Effector memory CD4-positive, alpha-beta T cell (primary cell): ENCODE measurements at places on chromosomes 7 and 10.

DNA sequence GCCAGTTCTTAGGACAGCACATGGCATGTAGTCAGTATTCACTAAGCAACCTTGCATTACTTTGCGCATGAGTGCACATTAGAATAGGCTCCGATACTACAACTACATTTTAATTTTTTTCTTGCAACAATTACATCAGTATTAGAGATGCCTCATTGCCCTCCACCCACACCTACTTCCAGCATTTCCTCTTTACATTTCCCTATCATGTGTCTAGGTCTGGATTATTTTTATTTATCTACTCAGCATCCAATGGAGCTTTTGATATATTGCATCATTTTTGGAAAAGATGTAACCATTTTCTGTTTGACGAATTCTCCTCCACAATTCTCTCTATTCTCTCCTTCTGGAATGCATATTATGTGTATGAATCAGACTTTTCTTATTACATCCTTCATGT lies 258.2 kb upstream of the GLI3 start:
- no peaks in the 10 kb centered on the region for H3K36me3 ChIP-seq
- no peaks in the 10 kb centered on the region for H3K4me1 ChIP-seq
- peaks cover 4% of the 10 kb centered on the region for H3K27me3 ChIP-seq
- H3K27ac ChIP-seq = no peak overlapping the region
- no peak overlapping the region for H3K4me3 ChIP-seq
- no peak for DNase-seq

GRCh38 chr10:77622889-77623291 lies 14.7 kb downstream of the KCNMA1 start:
- no peak overlapping the region for H3K4me3 ChIP-seq
- no peak overlapping the region for H3K27ac ChIP-seq
- no peaks in the 10 kb centered on the region for H3K4me1 ChIP-seq
- no peaks in the 10 kb centered on the region for H3K36me3 ChIP-seq

- no peak overlapping the region for H3K4me3 ChIP-seq
- DNase-seq = no peak
- H3K36me3 ChIP-seq = peaks cover 12% of the 10 kb centered on the region
- H3K27ac ChIP-seq = no peak overlapping the region
Measured at GRCh38 chr7:127887631-127888030, 143.6 kb downstream of the LRRC4 start.

- H3K27ac ChIP-seq = no peak overlapping the region
- peaks cover 6% of the 10 kb centered on the region for H3K4me1 ChIP-seq
- no peaks in the 10 kb centered on the region for H3K27me3 ChIP-seq
- no peaks in the 10 kb centered on the region for H3K36me3 ChIP-seq
Measured at GRCh38 chr7:98864731-98865453, 4.9 kb downstream of the TMEM130 start.

DNA sequence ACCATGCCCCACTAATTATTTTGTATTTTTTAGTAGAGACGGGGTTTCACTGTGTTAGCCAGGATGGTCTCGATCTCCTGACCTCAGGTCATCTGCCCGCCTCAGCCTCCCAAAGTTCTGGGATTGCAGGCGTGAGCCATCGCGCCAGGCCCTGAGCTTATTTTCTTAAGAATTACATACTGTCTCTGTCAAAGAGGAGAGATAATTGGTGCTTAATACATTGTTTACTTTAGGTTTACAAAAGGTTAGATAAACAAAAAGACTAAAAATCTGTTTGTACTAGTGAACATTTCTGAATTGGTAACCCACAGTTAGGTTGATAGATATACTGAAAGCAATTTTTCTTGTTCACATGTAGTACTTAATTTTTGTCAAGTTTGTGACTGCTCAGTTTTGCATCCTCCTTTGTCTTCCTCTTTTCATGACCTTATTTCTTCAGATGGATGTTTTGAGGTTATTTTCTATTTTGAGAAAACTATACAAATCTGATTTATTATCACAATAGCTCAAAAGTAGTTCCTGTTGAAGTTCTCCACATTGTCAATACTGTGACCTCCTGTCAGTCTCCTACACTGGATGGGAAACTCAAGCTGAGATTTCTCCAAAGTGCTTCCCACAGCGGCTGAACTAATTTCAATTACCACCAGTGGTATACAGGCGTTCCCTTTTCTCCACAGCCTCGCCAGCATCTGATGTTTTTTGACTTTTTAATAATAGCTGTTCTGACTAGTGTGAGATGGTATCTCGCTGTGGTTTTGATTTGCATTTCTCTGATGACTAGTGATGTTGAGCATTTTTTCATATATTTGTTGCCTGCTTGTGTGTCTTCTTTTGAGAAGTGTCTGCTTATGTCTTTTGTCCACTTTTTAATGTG lies 22.5 kb downstream of the HHEX start:
- no peak for DNase-seq
- H3K36me3 ChIP-seq = no peaks in the 10 kb centered on the region
- H3K27me3 ChIP-seq = no peaks in the 10 kb centered on the region
- H3K27ac ChIP-seq = no peak overlapping the region
- H3K4me1 ChIP-seq = no peaks in the 10 kb centered on the region
- H3K4me3 ChIP-seq = no peak overlapping the region

- peaks cover 5% of the 10 kb centered on the region for H3K36me3 ChIP-seq
- DNase-seq = no peak
Measured at GRCh38 chr7:143439866-143440265, 3.4 kb upstream of the TAS2R60 start.

GRCh38 chr10:47322300-47323061 lies at the start of gene GDF2:
GDF2 (plus strand) TSS chr10:47322454; CDS start chr10:47322669, 215 bp downstream.
- H3K36me3 ChIP-seq = no peaks in the 10 kb centered on the region
- no peaks in the 10 kb centered on the region for H3K4me1 ChIP-seq
- H3K27me3 ChIP-seq = no peaks in the 10 kb centered on the region
- no peak for DNase-seq

DNA sequence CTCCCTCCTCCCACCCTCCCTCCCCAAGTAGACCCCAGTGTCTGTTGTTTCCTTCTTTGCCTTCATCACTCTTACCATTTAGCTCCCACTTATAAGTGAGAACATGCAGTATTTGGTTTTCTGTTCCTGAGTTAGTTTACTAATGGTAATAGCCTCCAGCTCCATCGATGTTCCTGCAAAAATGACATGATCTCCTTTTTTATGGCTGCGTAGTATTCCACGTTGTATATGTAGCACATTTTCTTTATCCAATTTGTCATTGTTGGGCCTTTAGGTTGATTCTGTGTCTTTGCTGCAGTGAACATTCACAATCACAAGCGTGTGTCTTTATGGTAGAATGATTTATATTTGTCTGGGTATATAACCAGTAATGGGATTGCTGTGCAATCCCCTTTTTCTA lies 51.8 kb upstream of the ARHGAP12 start:
- H3K27ac ChIP-seq = no peak overlapping the region
- peaks cover 9% of the 10 kb centered on the region for H3K4me1 ChIP-seq

DNA sequence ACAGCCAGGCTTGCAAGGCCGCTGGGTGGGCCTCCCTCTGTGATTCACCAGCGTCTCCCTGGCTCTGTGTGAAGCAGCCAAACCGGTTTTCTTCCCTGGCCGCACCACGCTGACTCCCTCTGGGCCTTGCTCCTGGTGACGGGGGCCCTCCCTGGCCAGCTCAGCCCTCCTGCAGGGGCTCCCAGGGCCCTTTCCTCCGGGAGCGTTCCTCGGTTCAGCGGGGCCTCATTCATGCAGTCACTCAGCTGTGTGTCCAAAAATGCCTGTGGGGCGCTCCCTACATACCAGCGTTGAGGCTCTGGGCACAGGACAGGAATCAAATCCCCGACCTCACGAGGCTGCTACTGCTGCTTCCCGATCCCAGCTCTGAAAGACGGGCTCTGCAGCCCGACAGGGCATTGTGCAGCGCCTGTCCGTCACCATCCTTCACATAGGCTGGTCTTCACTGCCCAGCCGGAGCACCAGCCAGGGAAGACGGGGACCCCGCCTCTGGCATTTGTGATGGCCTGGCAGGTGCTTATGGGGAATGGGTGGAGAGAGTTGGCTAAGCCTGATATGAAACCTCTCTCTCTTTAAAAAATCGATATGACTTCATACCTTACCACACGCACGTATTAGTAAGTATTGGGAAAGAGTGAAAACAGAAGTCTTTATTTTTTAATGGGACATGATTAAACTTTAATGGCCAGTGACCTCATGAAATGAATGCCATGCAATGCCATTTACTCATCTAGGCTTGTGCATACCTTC lies 110.0 kb upstream of the SHH start:
- H3K27me3 ChIP-seq = no peaks in the 10 kb centered on the region
- no peak overlapping the region for H3K4me3 ChIP-seq
- no peaks in the 10 kb centered on the region for H3K4me1 ChIP-seq
- DNase-seq = no peak
- H3K27ac ChIP-seq = no peak overlapping the region
